ENCODE measurements at places on chromosomes 11 and 22.

DNA sequence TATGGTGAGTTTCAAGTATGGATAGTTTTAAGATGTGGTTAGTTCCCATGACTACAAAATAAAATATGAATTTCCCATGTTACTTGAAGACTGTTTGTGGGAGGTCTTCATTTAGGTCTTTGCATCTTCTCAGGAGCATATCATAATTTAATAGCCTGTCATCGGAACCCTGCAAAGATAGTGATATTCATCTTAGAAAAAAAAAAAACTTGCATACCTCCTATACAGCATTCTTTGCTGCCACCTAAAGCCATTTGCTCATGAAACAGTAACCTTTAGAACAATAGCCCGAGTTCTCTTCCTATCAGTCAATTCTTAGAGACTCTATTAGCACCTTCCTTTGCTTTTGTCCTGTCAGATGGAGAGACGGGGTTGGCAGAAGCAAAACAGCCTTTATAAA lies 75.3 kb downstream of the ARFGAP2 start:
- no peak for DNase-seq

DNA sequence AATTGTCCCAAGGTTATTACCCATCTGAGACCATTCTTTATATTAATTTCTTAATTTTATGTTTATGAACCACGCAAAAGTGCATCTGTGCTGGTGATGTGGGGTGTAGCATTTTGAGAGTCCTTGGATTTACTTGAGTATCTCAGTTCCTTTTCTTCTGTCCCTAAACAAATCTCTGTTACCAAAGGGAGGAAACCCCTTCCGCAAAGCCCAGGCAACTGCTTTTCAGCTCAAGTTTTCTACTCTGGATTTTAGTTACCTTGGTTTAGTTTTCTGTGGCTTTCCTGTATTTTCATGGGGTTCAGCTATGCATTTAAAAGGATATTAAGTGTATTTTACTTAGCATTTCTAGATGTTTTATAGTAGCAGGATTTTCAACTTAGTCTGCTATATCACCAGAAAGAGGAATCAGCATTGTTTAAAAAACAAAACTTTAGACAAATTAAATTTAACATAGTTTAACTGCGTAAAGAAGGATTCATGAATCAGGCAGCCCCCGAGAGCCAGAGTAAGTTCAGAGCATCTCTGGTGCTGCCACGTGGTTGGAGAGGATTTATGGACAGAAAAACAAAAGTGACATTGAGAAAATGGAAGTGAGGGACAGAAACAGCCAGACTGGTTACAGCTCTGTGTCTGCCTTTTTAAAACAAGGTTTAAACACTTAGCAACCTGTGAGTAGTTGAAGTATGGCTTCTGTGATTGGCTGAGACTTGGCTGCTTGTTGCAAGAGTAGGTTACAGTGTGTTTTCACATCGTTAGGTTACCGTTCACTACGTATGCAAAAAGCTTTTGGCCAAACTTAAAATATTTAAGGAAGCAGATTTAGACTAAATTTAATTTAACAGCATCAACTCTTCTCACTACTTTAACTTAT lies 9.6 kb downstream of the ADM start:
- DNase-seq: no peak

DNA sequence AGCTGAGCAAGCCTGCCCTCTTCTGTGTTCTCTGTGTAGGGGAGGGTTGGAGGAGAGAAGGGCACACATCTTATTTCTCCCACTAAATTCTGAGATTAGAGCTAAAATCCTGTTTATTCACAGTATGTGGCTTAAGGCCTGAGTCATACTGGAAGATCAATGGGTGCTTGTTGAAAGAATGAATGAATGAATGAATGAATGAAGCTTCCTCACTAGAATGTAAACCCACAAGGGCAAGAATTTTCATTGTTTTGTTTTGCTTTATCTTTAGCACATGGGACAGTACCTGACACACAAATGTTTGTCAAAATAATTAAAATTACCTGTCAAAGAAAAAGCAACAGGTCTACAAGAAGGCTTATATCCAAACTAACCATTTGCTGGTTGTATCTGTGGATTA lies 50.6 kb upstream of the PAK1 start:
- DNase-seq: no peak

- no peak for DNase-seq
Measured at GRCh38 chr22:20822240-20822639, 36.4 kb downstream of the PI4KA start.

DNA sequence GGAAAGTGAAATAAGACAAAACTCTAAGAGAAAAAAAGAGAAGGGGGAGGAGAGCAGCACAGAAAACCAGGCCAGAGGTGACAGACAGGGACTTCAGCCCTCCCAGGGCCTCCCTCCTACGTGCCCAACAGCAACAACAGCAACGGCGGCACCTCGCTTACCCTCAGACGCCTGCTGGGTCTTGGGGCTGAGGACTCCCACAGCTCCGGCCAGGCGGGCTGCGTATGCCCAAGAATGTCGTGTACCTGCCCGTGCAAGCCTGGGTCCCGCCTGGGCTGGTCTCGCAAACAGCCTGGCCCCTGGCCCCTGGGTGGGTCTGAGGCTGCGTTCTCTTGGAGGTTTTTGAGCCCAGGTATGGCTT lies 30.5 kb downstream of the ARAP1 start:
- peak; percentile 27 for DNase-seq

GRCh38 chr11:128467610-128468041 lies 119.7 kb downstream of the ETS1 start:
- no peak for DNase-seq

- no peak for DNase-seq
Measured at GRCh38 chr11:12541583-12542151, 132.6 kb upstream of the TEAD1 start.

DNA sequence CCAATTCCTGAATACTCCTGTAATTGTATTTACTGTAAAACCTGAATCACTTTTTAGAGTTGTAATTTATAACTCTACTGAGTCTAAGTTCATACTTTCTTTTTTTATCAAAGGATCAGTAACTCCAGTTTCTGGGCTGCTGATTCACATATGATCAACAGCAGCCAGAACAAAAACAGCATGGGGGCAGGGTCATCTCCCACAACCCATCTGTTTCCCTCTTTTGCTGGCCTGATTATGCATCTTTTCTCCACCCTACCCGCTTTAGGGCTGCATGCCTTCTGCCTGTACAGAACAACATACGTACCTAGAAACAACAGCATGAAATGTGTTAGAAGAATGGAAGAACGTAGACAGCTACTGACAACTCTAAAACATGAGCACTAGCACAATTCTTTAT lies 76.0 kb downstream of the MRTFA start:
- no peak for DNase-seq

GRCh38 chr11:114326151-114326550 lies 30.0 kb downstream of the NNMT start:
- DNase-seq: no peak

- no peak for DNase-seq
Measured at GRCh38 chr11:45743556-45744468, 61.1 kb upstream of the SLC35C1 start.

DNA sequence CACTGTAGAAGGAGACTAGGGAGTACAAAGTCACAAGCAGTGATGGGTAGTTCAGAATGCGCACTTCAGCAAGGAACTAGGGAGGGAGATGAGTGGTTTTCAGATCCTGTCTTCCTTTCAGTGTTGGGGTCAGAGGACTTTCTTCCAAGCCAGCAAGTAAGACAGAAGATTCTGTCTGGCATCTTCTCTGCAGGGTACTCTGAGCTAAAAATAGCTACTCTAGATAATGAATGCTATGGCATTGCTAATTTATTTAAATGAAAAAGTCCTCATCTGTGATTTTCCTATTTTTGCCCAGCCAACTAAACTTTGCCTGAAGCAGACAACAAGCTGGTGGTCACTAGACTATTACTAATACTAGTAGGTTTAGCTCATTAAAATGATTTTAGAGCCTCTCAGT lies 18.3 kb upstream of the ARL14EP start:
- DNase-seq: no peak

DNA sequence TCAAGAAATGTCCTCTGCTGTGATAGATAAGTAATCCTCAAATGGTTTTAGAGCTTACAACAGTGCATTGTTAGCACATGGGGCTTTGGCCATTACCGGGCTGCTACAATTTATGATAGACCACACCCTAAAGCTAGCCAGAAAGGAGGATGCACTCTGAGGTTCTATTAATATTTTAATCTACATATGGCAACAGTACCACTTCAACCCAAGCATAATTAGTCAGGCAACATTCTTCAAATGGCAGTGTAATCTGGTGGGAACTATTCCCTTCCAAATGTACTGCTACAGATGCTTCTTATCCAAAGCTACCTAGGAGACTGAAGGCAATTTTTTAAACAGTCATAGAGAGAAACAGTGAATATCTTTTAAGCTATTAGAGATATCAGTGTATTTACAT lies 697.6 kb downstream of the KCNA4 start:
- DNase-seq: no peak

DNA sequence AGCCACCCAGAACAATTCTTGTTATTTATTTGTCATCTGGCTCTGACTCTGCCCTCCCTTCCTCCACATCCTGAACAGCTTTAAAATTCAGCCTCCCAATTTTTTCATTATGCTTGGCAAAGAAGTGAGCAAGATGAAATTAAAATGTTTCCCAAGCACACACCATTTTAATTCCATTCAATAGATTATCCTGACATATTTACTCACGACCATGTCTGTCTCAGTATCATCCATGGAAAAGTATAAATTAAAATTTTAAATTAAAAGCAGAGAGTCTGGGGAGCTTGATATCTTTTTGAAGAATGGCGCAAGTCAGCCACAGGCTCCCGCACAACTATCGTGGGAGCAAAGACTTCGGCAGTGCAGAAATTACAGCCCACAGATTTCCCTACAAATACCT lies 862.4 kb downstream of the OPCML start:
- DNase-seq: no peak

DNA sequence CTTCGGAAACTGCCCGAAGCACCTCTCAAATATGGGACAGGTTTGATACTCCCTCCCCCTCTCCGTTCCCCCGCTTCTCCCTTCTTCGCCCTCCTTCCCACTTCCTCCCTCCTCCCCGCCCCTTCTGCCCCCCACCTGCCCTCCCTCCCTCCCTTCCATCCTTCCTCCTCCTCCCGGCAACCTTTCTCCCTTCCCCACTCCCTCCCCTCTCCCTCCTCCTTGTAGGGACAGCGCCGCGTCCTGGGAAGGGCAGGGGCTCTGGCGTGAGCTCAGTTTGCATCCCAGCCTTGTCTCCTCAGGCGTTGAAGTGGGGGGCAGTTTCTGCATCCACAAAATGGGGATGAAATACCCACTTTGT lies 6.1 kb upstream of the NFAM1 start:
- DNase-seq: no peak

DNA sequence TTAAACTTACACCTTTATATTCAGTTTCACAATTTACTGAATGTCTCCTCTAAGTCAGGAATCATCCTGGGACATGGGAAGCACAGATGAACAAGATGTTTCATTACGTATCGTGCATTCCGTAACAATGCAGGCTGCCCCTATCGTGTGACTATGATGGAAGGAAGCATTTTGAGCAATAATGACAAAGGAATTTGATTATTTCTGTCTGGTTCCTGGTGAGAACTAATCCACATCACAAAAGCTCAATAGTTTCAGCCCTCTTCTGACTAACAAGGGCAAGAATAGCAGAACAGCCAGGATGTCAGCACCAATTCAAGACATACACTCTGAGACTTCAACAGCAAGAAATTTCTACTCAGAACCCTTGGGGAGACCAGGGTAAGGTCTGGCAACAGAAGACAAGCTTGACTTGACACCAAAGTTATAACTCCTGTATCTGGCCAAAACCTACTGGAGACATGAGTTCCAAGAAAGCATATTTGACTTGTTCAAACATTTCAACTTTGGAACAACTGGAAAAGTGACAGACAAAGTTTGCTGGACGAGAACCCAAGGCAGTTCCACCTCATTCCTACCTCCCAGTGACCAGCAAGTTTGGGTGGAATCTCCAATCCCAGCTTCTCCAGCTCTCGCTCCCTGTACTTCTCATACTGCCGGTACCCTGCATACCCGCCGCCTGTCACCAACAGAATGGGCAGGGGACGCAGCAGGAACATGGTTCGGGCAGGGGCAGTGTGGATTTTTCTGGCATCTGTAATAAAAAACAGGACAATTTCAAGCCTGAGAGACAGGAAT lies 14.3 kb downstream of the PISD start:
- no peak for DNase-seq

Data from stimulated activated CD4-positive, alpha-beta T cell treated with anti-CD3 and anti-CD28 coated beads, TNF-alpha, amount 100 ng/mL, for 48 hours (primary cell).